ENCODE measurements at places on chromosomes 7 and 10.

DNA sequence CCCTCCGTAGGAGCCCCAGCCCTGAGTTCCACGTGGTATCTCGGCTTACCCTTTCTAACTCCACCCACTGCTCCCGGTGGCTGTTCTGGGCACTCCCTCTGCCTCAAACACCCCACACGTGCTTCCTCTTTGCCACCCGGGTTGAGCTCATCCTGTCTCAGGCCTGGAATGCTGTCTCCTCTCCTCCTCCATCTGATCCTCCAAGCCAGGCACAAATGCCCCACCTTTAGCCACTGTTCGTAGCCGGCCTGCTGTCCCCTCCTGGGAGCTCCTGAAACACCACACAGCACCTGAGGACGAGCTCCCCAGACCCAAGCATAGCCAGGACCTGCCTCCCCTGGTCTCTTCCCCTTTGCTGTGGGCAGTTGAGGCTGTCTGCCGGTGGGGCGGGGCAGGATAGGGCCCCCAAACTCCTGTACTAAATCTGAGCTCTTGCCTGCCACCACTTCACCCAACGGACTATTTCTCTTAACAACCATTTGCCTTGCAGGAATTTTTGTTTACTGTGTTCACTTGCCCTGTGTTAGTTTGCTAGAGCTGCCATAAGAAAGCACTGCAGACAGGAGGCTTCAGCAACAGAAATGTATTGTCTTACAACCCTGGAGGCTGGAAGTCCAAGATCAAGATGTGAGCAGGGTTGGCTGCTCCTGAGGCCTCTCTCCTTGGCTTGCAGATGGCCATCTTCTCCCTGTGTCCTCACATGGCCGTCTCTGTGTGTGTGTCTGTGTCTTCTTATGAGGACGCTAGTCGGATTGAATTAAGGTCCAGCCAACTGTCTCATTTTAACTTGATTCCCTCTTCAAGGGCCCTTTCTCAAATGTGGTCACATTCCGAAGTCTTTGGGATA, 58.3 kb upstream of the SHH start:
- no peak for DNase-seq

- no peak for DNase-seq
These were observed 72.5 kb downstream of the C10orf90 start for GRCh38 chr10:126598009-126598408.

- no peak for DNase-seq
These were observed 993.7 kb upstream of the AUTS2 start for GRCh38 chr7:68604541-68604940.

- no peak for DNase-seq
These were observed 317.2 kb downstream of the GPR158 start for GRCh38 chr10:25492040-25492439.

- DNase-seq = no peak
These were observed 144.6 kb downstream of the SEMA3E start for GRCh38 chr7:83504330-83504729.

- DNase-seq = no peak
These were observed 560.2 kb downstream of the TCERG1L start for GRCh38 chr10:130751106-130751840.

- DNase-seq = no peak
These were observed 432 bp upstream of the CAMK2B start for GRCh38 chr7:44325811-44326241.

GRCh38 chr7:64887756-64888508, 15.1 kb upstream of the ZNF273 start:
- DNase-seq = peak; percentile 8

GRCh38 chr7:96316949-96317348, 4.9 kb downstream of the SLC25A13 start:
- no peak for DNase-seq

GRCh38 chr7:123798532-123799188, 46.3 kb upstream of the HYAL4 start:
- DNase-seq = no peak

DNA sequence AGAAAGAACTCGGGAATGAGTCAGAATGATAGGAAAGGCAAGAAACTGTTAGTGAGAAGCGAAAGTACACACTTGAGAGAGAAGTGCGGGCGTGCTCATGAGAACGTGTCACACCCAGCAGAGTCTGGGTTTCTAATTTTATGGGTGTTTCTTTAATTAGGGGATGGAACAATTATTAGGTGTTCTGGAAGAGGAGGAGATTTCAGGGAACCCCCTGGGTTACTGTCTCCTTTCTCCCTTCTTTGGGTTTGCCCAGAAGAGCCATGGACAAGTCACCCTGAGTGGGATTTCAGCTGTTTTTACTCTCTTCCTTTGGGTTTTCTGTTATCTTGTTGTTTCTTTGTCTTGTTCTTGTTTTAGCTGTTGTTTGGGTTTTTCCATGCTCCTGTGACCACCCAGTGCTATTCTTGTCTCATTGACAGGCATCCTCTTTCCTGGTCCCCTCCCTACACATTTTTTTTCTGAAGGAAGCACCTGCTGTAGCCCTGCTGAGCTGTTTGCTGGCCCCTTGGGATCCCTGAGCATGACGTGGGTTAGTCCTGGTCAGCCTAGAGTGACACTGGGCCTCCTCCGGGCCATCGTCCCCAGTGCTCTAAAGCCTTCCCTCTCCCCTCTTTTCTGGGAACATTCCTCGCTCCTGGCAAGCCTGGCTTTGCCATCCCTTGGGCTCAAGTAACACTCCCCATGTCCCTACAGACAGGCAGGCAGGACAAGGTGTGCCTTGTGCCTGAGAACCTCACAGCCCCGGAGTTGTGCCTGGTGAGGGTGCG, 3.5 kb downstream of the SH2D4B start:
- no peak for DNase-seq

DNA sequence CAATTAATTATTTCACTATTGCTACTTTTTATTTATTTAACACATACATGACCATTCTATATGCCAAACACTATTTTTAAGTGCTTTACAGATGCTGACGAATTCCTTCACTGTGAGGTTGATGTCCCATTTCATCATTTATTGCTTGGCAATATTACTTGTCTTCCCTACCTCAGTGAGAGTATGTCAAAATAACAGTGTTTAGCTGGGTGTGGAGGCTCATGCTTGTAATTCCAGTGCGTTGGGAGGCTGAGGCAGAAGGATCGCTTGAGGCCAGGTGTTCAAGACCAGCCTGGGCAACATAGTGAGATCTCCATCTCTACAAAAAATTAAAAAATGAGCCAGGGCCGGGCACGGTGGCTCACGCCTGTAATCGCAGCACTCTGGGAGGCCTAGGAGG, 19.8 kb upstream of the MRC1 start:
- DNase-seq = no peak

GRCh38 chr10:78588194-78588811, 480.5 kb upstream of the ZMIZ1 start:
- DNase-seq = no peak

GRCh38 chr7:36147361-36147760, 5.7 kb upstream of the EEPD1 start:
- no peak for DNase-seq

GRCh38 chr10:132655735-132656134, 118.1 kb downstream of the INPP5A start:
- DNase-seq = no peak

DNA sequence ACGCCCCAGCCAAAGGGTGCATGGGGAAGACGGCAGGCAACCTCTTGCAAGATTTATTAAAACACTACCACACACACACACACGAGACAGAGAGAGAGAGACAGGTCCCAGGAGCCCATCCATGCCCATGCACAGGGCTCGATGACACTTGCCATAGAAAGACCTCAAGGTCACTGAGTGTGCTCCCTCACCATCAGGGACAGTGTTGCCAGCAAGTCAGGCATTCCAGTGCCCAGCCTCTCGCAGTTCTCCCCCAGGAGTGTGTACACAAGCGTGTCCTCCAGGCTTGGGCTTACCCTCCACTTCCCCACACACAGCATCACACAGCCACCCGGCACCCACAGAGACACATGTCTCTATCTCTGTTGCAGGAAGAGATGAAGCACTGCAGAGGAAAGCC, 46.8 kb upstream of the SLF2 start:
- DNase-seq = no peak

DNA sequence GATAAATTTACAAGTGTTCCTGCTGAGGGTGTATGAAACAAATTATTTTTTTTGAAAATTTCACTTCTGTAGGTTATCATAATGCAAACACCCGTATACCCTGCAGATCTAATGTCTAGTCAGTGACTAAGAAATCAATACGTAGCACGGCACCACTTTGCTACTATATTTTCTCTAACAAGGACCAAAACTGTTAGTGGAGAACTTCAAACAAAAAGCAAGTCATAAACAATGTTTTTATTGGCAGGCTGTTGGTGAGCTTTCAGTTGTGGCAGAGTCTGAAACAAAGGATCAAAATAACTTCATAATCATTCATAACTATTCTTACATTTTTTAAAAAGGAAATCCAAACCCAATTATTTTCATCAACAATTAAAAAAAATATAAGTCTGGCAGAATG, 11.8 kb downstream of the SEM1 start:
- DNase-seq = no peak

DNA sequence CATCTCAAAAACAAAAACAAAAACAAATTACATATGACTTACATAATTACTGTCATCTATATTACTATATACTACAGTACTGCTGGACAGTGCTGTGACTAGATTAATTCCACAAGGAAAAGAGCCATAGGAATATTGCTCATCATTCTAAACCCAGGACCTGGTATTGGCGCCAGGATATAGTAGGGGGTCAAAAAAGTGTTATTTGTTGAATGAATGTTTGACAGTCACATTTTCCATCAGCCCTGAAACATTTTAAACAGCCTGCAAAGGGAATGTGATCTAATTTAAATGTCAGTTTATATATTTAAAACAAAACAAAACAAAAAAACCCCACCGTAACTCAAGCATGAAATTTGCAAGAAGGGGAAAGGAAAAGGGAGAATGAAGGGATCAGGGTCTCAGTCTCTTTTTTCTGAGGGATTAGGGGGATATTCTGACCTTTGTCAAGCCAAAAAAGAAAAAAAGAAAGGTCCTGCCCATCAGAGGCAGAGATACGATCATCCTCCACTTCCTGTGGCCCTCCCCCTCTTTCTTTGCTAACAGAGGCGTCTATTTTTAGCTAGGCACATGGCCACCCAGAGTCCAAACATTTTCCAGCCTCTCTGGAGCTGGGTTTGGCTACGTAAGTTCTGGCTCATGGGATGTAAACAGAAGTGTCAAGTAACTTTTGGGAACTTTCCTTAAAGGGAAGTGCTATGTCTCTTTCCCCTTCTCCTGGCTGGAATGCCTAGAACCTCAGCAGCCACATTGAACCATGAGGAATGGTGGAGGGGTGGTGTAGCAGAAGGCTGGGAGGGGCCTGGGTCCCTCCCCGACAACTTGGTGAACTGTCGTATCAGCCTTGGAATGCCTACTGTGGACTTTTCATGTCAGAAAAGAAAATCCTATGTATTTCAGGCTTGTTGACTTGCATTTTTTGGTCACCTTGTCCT, 44.6 kb upstream of the DLG5 start:
- no peak for DNase-seq

- no peak for DNase-seq
These were observed 31.5 kb downstream of the CREB3L2 start for GRCh38 chr7:137970253-137970975.

DNA sequence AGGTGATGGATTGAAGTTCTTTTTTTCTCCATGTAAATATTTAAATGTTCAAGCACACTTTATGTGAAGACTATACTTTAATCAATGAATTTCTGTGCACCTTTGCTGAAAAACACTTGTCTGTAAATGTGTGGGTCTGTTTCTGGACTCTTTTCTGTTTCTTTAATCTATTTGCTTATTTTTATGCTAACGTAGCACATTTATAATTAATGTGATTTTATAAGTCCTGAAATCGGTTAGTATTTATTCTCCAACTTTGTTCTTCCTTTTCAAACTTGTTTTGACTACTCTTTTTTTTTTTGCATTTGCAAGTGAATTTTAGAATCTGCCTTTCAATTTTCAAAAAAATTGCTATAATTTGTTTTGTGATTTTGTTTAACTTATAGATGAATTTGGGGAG, 334.4 kb downstream of the ATRNL1 start:
- no peak for DNase-seq

GRCh38 chr10:131810036-131810804, 90.6 kb upstream of the PPP2R2D start:
- DNase-seq = no peak

GRCh38 chr10:128571745-128572144, 445.5 kb upstream of the MKI67 start:
- DNase-seq = no peak

GRCh38 chr10:97280783-97281182, 11.7 kb downstream of the ARHGAP19 start:
- no peak for DNase-seq

DNA sequence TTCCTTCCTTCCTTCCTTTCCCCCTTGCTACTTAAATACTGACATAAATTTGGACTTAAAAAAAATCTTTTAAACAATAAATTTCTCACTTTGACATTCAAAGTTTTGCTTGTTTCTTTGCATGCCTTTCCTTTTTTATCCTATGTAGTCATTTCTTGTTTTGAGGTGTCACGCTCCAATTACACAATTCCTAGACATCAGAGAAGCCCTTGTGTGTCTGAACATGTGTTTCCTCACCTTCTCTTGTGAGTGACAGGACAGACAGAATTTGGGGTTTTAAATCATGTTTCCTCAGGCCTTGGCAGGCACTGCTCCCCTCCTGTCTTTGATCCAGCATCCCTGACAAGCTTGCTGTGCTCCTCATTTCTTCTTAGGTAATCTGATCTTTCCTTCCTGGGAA, 91.3 kb downstream of the CYTH3 start:
- DNase-seq = no peak

DNA sequence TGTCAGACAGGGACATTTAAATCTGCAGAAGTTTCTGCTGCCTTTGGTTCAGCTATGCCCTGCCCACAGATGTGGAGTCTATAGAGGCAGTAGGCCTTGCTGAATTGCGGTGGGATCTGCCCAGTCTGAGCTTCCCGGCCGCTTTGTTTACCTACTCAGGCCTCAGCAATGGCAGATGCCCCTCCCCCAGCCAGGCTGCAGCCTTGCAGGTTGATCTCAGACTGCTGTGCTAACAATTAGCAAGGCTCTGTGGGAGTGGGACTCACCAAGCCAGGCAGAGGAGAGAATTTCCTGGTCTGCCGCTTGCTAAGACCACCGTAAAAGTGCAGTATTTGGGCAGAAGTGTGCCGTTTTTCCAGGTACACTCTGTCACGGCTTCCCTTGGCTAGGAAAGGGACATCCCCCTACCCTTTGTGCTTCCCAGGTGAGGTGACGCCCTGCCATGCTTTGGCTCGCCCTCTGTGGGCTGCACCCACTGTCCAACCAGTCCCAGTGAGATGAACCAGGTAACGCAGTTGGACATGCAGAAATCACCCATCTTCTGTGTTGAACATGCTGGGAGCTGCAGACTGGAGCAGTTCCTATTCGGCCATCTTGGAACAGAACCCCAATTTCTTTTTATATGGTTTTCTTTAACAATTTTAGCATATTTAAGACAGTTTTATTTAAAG, 28.4 kb upstream of the VWDE start:
- no peak for DNase-seq

DNA sequence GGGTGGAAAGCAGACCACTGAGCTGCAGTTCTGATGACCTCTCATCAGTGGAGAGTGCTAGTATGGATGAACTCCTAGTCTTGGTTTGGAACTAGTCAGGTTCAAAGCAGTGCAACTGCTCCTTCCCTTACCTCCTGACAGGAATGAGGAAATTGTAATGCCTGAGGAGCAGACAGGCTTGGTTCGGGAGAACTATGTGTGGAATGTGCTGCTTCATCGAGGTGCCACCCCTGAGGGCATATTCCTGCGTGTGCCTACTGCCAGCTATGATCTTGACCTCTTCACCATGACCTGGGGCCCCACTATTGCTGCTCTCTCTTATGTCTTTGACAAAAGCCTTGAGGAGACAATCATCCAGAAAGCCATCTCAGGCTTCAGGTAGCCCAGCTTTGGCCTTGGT, 27.4 kb upstream of the NFKB2 start:
- DNase-seq = no peak

GRCh38 chr10:130961506-130962239, 349.8 kb downstream of the TCERG1L start:
- no peak for DNase-seq

Measured in CD4-positive, alpha-beta T cell (primary cell).